Sciatic nerve (tissue), 2 donors: ENCODE measurements at places on chromosomes 5 and 9. TPM values are rescaled to one million over a fixed set of nuclear protein-coding genes. Genes with fewer than 3 reads are reported as not detected.

- no peak for DNase-seq
Observed at GRCh38 chr5:122390694-122391093, 78.7 kb downstream of the SNCAIP start.

The ADGRD2 gene
- not detected for total RNA-seq

GRCh38 chr5:132293992-132294727 is at the start of gene SLC22A4:
TSS of gene SLC22A4 (plus strand) at chr5:132294394. CDS start at chr5:132294617, 223 bp downstream.
- DNase-seq, result peak; percentile 95

The CENPK gene
- 2.1 TPM for total RNA-seq

GRCh38 chr5:159198063-159199036 is 11.0 kb downstream of the RNF145 start:
- DNase-seq, result no peak

The SPINK5 gene
- 0.94 TPM for total RNA-seq

DNA sequence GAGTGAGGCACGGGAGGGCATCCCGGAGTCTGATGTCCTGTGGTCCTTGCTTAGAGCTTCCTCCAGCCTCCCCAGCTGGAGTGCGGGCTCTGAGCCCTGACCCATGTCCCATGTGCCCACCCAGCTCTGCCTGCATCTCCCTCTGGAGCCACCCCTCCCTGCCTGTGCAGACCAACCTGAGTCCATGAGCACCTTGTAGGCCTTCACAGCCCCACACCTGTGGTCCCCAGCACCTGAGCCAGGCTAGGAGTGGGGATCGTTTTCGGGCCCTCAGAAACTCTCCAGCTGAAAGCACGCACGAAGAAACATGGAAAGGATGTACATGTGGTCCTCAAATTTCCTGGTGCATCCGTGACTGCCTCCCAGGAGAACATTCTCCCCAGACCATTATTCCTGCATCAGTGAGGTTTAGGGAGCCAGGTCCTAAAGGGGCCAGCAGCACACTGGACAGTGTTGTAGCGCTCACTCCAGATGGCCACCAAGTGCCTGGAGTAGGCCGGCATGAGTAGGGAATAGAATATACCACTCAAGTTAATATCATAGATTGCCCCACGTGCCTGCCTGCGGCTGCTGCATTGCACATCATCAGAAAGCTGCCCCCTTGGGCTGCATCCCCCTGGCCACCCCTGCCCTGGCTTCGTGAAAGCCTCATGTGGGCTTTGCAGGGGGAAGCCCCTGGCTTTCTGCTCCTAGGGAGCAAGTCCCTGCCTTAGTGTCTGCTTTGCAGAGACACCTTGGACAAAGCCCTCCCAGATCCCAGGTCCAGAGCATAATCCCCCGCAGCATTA is 80.6 kb downstream of the WNK2 start:
- DNase-seq, result no peak

The SLC6A18 gene
- not detected for total RNA-seq

GRCh38 chr5:158485047-158485446 is 614.7 kb downstream of the EBF1 start:
- no peak for DNase-seq

DNA sequence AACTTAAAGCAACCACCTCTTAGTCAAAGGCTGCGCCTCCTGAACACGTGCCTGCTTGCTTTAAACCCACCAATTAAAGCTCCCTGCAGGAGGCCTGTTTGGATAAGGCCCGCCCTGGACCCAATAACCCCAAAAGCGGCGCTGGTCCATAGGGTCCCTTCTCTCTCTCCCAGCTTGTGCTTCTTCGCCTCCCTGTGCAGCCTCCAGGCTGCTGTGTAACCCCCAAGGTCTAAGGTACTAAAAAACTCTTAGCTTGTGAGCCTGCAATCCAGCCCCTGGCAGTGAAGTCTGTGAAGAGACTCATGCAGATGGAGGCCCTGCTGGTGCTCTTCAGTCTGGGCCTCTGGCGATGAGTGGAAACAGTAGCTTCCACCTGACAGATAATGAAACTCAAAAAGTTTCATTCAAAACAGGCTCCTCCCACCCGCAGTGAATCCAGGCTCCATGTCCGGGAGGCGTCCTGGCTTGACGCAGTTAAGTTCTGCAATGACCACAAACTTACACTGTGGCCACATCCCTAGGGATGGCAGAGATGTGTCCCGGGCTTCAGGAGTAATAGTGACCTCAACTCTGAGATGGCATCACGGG is 97.3 kb downstream of the PRRT1B start:
- DNase-seq, result no peak

The NAIP gene
- 63.1 TPM for total RNA-seq

GRCh38 chr5:119284031-119284430 is 71.8 kb upstream of the TNFAIP8 start:
- DNase-seq, result no peak

DNA sequence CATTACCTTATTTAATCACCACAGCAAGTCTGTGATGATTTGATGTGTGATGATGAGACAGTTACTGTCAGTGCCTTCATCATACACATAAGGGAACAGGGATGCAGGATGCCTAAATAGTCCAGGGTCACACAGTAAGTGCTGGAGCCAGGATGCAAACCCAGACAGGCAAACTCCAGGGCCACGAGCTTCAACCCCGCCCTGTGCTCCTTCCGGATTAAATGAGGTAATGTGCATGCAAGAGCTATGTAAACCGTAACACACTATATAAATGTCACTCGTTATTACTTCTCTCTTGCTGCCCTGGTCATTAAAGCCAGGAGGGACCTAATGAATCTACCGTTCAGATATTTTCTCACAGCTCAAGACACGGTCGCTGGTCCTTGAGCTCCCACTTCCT is 12.8 kb downstream of the SMIM23 start:
- DNase-seq, result no peak

The GNG10 gene
- 24.6 TPM for total RNA-seq

The FOXD4 gene
- 0.45 TPM for total RNA-seq

- DNase-seq, result no peak
Observed at GRCh38 chr9:131235480-131235851, 40.8 kb downstream of the FAM78A start.

GRCh38 chr5:164360589-164360988 is 855.2 kb downstream of the MAT2B start:
- no peak for DNase-seq

GRCh38 chr9:72943844-72944462 is 8.9 kb downstream of the ALDH1A1 start:
- DNase-seq, result no peak

DNA sequence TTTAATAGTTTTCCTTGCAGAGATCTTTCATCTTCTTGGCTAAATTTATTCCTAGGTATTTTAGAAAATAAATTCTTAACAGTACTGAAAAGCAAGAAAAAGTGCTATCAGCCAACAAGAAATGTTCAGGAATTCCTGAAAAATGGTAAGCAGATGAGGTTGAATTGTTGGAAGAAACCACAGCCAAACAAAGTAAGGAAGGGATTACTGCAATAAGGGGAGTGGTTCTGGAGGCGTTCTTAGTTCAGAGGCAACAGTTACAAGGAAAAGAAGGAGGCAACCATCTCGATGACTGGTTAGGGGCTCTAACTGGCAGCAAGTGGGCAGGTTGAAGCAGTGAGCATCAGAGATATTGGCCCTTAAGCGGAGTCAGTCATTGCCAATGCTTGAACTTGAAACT is 12.8 kb upstream of the OR13J1 start:
- DNase-seq, result no peak

The HTR4 gene
- total RNA-seq, result 0.13 TPM

- no peak for DNase-seq
Observed at GRCh38 chr9:15505921-15506320, 4.8 kb downstream of the PSIP1 start.

DNA sequence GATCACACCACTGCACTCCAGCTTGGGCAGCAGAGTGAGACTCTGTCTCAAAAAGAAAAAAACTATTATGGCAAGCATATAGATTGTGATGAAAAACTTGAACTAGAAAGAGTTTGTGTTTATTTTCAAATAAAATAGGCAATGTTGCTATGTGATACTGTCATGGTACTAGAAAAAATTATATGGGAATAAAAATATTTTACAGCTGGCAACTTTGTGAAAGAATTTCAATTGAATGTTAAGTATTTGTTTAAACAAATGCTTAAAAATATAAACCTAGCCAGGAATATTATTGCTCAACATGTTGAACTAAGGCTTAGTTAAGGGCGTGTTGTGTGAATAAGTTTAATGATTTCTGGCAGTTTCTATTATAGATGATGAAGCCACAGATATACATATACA is 31.7 kb downstream of the HSDL2 start:
- DNase-seq, result no peak

- DNase-seq, result no peak
Observed at GRCh38 chr9:18421391-18421790, 52.6 kb upstream of the ADAMTSL1 start.

DNA sequence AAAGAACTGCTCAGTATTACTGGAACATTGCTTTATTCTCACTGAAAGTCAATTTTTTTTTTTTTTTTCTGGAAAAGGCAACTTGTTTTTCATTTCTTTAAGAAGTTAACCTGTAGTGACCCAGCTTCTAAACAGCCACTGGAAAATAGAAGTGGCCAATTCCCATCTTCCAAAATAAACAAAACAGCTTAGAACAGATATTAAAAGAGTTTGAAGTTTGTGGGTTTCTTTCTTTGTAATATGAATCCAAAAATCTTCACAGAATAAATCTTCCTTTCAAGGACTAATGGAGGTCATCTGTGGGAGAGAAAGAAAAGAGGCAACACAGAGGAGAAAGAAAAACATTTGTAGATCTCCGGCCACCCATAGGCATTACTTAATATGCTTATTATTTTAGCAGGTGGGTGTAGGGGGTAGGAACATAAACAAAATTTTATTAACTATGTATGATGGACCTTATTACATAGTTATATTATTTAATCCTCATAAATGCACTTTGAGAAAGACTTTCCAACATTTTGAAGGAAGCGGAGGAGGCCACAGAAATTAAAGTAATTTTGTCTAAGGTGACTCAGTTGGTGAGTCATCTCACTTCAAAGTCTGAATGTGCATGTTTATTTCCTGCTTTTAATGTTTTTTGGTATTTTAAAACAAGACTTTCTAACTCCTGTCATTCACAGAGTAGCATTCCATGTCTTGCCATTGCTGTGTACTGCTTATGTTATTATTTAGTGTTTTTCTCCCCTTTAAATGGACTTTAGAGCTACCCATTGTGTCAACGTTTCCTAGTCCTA is 1791.8 kb upstream of the WWC1 start:
- no peak for DNase-seq

DNA sequence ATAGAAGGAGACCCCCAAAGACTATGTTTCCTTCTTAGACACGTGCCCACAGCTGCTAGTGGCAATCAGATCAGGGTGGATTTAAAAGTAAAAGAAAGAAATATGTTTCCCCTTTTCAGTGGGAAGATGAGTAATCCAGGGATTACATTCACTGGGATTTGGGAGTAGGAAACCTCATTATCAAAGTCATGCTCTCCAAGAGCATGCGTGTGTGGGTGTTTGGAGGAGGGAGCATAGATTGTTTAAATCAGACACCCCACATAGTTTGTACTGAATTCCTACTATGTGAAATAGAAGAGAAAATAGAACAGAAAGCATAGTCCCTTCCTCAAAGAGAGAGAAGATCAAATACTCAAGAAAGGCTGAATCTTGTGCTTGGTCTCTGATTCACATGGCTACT is 65.5 kb upstream of the TBCA start:
- no peak for DNase-seq

The PDE8B gene
- total RNA-seq, result 3.6 TPM

The GNA14 gene
- 8.0 TPM for total RNA-seq

The DRD1 gene
- 0.89 TPM for total RNA-seq

The ANKRD20A1 gene
- total RNA-seq, result 4.1 TPM

GRCh38 chr9:20379804-20380225 is 242.5 kb downstream of the MLLT3 start:
- no peak for DNase-seq

The KIF4B gene
- total RNA-seq, result not detected

GRCh38 chr9:15873573-15874177 is 320.8 kb downstream of the CCDC171 start:
- DNase-seq, result no peak

DNA sequence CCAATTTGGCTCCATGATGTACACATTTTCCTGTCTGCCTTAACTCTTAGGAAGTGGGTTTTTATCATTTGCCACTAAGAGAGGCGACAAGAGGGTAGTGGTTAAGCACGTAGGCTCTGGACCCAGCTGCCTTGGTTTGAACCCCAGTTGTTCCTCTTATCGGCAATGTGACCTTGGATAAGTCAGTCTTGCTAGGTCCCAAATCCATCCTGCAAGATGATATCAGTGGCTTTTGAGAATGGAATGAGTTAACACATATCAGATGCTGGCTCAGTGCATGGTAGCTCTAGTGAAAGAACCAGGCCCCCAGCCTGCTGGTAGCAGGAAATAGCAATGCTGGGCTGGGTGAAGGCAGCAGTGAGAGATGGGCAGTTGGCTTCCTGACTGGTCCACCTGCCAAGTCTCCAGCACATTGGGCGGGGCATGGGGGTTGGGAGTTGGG is 72.5 kb downstream of the STK10 start:
- DNase-seq, result peak; percentile 57

DNA sequence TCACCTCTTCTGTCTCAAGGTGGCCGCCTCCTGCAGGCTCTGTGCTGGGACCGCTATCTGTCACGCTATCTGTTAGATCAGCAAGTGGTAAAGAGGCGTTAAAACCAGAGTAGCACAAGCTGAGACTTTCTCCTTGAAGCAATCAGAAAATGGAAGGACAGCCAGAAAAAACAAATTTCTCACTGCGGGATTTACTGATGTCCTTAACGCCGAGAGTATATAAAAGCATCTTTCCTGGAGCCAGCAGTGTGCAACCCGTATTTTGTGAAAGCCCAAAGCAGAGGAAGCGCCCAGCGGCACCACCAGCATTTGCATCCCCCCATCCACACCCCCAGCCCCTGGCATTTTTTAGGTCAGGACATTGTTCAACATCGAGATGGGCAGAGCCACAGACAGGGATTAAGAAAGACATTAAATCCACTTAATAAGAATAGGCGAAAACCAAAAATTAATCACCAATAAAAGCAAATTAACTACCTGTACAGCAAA is 48.6 kb downstream of the DUSP1 start:
- DNase-seq, result no peak

The HARS2 gene
- 27.1 TPM for total RNA-seq

DNA sequence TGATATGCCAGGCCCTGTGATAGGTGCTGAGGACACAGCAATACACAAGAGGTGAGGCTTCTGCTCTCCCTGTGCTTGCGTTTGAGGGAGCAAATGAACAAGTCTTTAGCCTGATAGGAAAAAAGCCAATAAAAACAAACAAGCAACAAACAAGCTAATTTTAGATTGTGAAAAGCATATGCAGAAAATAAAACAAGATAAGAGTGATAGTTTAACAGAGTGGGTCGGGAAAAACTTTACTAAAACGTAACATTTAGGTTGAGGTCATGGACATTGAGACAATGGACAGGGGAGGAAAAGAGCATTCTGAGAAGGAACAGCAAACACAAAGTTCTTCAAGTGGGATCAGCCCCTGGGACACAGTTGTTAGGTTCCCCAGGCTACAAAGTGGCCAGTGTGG is 4.3 kb downstream of the SMIM3 start:
- DNase-seq, result no peak

DNA sequence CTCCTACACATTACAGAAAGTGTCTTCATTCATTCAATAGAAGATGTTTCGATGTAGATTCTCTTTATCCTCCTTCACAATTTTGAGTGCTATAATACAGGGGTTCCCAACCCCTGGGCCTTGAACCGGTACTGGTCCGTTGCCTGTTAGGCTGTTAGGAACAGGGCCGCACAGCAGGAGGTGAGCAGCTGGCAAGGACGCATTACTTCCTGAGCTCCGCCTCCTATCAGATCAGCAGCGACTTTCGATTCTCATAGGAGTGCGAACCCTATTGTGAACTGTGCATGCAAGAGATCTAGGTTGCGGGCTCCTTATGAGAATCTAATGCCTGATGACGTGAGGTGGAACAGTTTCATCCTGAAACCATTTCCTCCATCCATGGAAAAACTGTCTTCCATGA is 153.0 kb upstream of the SMC2 start:
- no peak for DNase-seq

- no peak for DNase-seq
Observed at GRCh38 chr9:2934241-2934650, 90.4 kb upstream of the PUM3 start.

The NR6A1 gene
- total RNA-seq, result 3.3 TPM
